Brain pericyte (primary cell): ENCODE measurements at places on chromosomes 2 and 18.

- no peak for DNase-seq
These were observed 7.6 kb downstream of the TRIP12 start for GRCh38 chr2:229914171-229914570.

DNA sequence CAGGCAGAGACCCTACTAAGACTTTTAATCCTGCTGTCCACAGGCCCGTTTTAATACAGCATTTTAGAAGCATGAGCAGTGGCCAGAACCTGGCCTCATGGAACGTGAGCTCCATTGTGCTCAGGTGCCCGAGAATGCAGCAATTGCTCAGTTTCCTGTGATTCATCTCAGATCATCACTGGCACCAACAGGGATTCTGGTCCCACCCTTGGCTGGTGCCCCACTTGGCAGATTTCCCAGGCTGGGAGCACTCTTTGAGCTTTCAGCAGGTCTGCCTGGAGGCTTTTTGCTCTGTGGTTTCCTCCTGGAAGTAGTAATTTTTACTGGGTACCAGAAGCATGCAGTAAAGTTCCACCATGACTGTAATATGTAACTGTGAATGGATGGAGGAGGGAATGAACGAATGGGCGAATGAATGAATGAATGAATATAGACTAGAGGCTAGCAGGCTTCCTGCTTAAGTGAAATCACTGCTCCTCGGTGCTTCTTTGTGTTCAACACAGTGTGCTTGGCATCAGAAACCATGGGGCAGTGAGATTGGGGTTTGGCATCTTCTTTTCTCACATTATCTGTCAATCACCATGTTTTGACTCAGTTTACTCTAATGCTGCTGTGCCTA lies 312.9 kb downstream of the PRKCE start:
- peak; percentile 30 for DNase-seq

- no peak for DNase-seq
These were observed 1602.8 kb upstream of the DDX18 start for GRCh38 chr2:116211719-116212118.

- no peak for DNase-seq
These were observed 18.4 kb downstream of the SLC4A3 start for GRCh38 chr2:219645631-219646527.

- DNase-seq, result no peak
These were observed 6.8 kb downstream of the DNPEP start for GRCh38 chr2:219380926-219381325.

DNA sequence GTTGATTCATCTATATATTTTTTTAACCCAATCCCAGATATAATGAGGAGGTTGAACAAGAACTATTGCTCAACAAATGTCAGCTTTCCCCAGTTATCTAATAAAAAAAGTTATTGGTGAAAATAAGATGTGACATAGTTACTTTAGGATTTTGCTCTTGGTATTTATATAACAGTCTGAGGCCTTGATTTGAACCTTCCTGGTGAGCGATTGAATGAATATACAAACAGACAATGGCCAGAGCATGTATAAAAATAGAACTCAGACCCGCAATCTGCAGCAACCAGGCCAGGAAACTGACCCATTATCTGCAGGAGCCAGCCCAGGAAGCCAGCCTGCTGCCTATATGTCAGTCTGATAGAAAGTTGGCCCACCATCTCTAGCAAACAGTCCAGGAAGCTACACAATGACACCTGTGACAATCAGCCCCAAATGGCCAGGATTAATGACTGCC lies 81.6 kb downstream of the HS6ST1 start:
- DNase-seq, result no peak

GRCh38 chr2:100425107-100425506 lies 7.6 kb upstream of the CHST10 start:
- DNase-seq, result no peak

GRCh38 chr18:5452943-5453443 lies 90.8 kb downstream of the EPB41L3 start:
- DNase-seq, result no peak

- DNase-seq, result no peak
These were observed 405.4 kb downstream of the SETBP1 start for GRCh38 chr18:45085916-45086624.

DNA sequence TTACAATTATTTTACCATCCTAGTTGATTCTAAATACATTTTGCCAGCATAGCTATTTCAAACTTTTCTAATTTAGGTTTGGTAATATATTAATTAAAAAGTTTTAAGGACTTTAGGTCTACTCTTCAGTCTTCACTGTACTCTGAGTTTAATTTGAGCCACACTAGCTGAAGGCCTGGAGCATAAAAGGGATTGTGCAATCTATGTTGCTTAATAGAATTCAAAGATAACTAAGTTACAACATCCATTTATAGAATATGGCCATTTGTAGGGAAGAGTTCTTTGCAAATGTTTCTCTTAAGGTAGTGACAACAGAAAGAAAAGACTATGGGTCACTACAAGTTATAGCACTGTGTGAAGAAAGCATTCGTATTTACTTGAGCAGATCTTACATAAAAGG lies 702.2 kb upstream of the NRXN1 start:
- no peak for DNase-seq

DNA sequence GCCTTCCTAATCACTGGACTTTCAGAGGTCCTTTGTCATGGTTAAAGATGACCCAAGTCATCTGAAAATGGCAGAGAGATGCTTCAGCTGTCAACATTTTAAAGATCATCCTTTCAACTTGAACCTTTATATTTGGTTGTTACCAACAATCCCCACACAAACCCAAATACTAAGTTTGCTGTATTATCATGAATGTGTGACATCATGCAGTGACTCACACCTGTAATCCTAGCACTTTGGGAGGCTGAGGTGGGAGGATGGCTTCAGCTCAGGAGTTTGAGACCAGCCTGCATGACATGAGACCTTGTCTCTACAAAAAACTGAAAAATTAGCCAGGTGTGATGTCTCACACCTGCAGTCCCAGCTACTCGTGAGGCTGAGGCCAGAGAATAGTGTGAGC lies 55.2 kb upstream of the NRP2 start:
- no peak for DNase-seq

- no peak for DNase-seq
These were observed 216.3 kb downstream of the RNF144A start for GRCh38 chr2:7133521-7133920.

DNA sequence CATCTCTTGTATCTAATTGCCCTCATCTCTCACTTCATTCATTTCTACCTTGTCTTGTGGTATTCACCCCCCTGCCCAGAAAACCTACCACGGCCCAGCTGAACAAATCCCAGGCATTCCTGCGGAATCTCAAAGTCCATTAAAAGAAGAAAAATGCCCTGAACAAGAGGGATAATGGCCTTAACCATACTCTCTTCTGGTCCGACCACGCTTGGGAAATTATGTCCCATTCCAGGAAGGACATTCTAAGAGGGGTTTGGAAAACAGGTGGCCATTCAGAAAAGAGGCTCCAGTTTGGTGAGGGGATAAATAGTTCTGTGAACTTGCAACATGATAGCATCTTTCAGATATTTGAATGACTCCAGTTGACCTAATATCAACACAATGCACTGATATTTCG lies 349.9 kb upstream of the ZNF521 start:
- no peak for DNase-seq

- DNase-seq, result no peak
These were observed 66.9 kb downstream of the ZDBF2 start for GRCh38 chr2:206341396-206341795.

DNA sequence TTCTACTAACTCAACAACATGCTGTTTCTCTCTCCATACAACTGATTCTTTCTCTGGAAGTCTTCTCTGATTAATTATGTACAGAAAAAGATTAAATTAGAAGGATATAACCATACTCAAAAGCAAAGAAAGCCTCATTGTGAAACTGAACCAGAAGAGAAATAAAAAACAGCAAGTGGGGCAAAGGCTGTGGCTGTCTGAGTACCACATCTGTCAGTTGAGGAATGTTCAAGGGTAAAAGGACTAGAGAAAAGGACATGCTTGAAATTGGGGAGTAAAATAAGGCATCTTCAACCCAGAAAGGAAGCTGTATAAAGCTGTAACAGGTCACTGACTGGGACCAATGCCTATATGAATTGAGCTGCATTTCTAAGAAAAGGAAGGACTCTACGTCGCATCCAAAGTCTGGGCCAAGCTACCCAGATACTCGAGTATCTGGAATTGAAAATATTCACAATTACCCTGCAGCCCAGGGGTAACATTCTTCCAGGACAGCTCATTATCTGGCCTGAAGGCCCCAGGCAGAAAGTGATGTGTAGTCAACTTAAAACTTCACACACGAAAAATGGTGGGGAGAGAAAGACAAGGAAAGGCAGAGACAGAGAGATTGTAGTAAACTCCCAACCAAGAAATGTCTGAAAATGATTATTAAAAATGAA lies 356.0 kb upstream of the GALNT5 start:
- no peak for DNase-seq

DNA sequence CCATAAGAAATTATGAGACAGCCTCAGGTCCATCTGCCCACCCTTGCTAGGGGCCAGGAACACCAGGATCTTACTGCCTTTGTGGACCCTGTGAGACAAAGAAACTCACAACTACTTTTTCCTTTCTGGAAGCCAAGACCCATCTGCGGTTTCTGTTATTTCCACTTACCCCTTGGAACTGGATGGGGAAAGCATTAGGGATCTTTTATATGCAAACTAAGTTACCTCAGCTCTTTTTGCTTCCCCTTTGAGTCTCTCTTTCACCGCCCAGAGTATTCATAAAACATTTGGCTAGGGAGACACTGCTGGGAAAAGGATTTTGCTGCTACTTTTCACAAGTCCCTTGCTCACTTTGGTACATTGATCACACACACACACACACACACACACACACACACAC lies 95.7 kb downstream of the ZNF385B start:
- DNase-seq, result no peak

GRCh38 chr2:122795763-122796162 lies 1040.3 kb downstream of the TSN start:
- DNase-seq, result no peak

- no peak for DNase-seq
These were observed 760.3 kb upstream of the SOX11 start for GRCh38 chr2:4931721-4932365.

DNA sequence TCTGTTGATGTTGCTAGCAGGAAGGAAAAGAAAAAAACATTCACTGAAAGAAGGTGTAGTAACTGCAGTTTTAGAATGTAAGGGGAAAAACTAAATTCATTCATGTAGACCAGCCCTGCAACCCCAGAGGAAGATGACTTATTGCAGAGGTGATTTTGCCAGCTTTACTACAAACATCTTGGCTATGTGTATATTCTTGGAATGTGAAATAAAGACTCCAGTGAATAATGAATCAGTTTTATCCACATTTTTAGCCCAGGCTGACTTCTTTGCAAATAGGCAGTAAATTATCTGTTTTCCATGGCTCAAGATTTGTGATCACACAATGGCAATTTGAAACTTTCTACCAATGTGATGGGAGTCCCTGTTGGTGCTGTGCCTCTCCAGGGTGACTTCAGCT lies 206.1 kb upstream of the SETBP1 start:
- no peak for DNase-seq

GRCh38 chr2:129404000-129404685 lies 575.3 kb upstream of the RAB6C start:
- DNase-seq, result no peak

GRCh38 chr18:49076654-49077166 lies 125.9 kb upstream of the SMAD7 start:
- no peak for DNase-seq

DNA sequence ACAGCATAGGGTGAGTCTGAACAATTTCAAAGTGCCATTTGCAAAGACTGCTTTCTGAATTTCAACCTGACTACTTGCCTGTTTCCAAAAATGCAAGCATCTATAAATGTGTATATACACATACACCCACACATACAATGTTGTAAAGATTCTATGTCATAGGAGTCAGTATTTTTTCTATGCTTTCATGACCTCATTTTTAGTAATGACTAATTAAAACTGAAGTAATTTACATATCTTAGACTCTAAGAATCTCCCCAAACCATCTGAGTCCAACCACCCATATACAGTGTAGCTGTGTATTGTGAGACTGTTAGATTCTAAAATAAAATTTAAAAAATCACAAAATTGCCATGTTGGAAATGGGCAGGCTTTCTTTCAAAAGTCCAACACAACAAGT lies 162.0 kb upstream of the STK17B start:
- DNase-seq, result no peak

DNA sequence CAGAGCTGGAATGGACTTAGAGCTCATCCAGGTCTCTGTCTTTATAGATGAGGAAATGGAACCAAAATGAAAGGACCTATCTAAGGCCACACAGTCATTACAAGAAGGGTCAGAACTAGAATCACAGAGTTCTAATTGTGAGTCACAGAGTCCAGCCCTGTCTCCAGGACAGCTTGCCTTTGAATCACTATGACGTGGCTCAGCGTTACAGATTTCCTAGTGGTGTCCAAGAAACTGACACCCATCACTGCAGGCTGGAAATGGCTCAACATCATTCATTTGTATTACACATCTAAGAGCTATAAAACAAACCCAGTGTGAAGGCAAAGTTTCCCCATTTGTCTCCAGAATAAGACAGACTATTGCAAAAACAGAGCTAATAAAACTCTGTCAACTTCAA lies 164.3 kb upstream of the SIX2 start:
- DNase-seq, result peak; percentile 33

GRCh38 chr2:230520875-230521155 lies 104.8 kb downstream of the SP100 start:
- DNase-seq, result no peak

DNA sequence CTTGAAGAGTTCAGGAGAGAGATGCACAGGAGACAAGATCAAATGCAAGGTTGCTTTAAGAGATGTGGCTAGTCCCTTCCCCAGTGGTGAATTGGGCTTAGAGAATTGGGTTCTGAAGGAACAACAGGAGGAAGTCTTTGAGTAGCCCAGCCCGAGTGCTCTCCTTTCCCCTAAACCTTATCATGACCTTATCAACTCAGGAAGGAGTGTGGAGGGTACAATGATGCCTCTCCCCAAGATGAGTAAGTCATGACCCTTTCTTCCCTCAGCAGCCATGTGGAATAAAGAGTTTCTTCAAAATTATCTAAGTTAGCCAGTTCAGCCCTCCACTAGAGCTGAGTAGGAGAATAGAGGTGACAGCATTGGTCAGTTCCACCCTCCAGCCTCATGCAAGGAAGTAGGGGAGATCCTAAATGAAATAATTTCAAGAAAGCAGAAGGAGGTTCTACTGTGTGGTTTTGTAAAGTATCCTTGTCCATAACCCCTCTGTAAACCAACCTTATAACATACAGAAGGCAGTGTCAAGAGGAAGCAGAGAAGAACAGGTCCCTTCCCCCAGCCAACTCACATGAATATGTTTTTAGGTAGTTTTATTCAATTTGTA lies 88.4 kb downstream of the ARHGAP15 start:
- DNase-seq, result no peak

GRCh38 chr18:13890761-13891361 lies 24.5 kb downstream of the MC2R start:
- DNase-seq, result no peak

DNA sequence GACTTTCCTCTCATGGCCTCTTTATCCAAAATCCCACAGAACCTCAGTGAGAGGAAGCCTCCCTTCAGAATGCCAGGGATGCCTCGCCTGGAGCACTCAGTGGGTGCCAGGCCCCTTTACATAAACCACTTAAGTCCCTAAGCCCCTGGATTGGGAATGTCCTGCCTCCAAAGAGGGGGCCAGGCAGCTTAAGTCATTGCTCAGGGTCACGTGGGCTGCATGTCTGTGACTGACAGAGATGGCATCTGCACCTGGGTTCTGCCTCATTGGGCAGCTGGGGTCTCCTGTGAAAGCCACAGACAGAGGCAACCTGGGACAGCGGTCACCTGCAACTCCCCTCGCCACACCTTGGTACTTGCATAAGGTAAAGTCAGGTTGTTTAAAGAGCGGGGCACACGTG lies 93.5 kb downstream of the MYT1L start:
- no peak for DNase-seq

- no peak for DNase-seq
These were observed 36.3 kb downstream of the SMAD2 start for GRCh38 chr18:47893939-47894699.
